NCI-H1694 (cell line): ENCODE measurements at places on chromosomes 12 and 14.

DNA sequence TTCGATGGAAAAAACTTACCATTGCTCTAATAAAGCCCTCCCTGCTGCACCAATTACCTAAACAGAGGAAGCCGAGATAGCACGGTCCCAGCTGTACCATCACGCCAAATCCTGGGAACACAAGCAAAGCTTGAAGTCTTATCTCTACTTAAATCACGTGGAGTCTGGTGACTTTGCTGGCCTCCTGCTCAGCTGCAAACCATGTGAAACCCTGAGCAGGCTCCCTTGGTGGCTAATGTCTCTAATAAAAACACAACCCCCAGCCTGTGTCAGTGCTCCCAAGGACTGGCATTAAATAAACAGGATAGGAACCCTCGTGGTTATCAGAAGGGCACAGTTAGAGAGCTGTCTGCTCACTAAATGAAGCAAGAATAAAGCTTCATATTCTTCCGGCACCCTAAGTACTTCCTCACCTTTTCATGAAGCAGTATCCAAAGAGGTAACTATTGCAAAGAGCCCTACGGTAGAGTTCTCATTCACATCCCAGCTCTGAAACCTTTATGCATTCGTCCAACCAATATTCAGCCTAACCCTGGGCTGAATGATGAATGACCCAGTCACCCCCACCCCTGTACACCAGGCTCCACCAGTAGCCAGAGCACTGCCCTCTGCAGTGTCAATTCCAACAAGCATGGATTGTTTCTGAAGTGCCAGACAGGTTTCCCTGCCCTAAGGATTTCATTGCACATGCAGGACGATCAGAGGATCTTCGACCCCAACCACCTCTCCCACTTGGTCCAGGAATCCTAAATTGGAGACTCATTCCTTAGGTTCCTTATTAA is 452.7 kb upstream of the TMPO start:
- no peak for DNase-seq

- DNase-seq = peak; percentile 1
Observed at GRCh38 chr12:91178139-91178561, 4.5 kb downstream of the DCN start.

DNA sequence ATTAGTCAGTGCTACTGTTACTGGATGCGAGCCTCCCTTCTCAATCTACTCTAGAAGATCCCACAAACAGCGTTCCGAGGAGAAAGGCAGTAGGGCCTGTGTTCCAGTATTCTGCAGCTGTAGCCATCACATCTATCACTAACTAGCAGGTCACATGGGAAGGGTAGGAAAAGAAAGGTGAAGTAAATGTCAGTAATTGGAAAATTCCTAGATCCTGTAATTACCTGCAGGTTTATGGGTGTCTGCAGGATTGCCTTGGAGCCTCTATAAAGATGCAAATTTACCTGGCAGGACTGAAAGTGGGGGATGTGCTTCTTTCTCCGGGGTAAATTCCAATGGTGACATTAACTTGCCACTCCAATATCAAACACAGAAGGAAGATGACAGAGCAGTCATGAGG is 77.8 kb downstream of the FERMT2 start:
- no peak for DNase-seq

GRCh38 chr14:76373456-76373855 is 2.5 kb upstream of the ESRRB start:
- DNase-seq = no peak

DNA sequence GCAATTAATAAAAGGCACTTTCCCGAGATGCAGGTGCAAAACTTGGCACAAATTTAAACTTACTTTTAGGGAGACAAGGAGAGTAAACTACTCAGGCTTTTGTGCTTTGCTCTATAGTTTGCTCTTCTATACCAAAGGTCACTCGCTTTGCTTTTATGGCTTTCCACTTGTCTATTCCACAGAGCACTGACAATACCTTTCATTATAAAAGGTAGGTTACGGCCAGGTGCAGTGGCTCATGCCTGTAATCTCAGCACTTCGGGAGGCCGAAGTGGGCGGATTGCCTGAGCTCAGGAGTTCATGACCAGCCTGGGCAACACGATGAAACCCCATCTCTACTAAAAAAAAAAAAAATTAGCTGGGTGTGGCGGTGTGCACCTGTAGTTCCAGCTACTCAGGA is 32.9 kb downstream of the ALKBH1 start:
- no peak for DNase-seq

DNA sequence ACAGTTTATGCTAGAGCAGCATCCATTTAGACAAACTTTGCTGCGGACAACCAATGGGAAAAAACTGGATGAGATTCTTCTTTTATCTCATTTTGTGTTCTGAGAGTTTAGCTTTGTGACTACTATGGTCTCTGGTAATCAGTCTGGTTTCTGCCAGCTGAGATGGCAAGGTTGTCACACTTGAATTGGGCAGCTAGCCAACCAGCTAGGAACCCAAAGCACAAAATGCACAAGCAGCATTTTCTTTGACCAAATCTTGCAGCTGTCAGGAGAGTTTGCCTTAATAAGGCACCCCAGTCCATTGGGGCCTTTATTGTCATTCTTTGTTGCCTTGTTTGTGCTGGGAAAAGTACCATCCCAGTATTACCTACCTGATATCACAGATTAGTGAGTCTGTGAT is 34.0 kb upstream of the ETV6 start:
- peak; percentile 10 for DNase-seq

DNA sequence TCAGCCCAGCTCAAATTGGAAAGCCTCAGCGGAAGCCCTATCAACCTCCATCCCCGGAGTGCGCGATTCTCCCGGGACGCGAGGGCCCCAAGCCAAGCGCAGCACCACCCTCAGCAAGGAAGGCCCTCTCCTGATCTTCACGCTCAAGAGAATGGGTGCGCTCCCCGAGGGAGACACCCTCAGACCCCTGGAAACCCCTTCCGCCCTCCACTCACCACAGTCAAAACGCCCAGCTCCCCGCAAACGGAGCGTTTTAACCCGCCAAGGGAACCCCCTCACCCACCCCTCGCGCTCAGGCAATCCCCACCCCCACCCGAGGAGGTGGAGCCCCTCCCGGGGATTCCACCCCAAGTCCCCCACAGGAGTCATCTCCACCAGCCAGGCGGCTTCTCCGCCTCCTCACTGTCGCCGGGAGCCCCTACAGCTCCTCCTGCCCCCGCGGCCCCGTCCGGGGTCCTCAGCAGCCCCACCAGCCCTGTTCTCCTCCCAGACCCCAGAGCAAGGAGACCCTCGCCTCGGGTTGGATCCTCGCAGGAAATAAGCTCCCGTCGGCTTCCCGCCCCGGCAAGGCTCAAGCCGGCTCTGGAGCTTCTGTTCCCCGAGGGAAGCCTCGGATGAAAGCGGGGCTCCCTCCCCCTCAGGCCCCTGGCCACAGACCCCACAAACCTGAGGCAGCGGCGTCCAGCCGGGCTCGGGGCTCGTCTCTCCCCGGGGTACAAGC is 507 bp downstream of the BAZ2A start:
- no peak for DNase-seq

DNA sequence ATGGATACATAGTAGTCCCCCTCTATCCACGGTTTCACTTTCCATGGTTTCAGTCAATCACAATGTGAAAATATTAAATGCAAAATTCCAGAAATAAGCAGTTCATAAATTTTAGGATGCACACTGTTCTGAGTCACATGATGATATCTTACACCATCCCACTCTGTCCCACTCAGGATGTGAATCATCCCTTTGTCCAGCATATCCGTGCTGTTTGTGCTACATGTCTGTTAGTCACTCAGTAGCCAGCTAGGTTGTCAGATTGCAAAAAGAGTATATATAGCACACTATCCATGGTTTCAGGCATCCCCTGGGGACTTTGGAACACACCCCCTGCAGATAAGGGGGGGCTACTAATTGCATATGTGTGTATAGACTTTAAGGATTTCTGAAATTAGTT is 8.1 kb upstream of the NAA30 start:
- no peak for DNase-seq

GRCh38 chr12:122982963-122983788 is 2.7 kb downstream of the ARL6IP4 start:
- no peak for DNase-seq

DNA sequence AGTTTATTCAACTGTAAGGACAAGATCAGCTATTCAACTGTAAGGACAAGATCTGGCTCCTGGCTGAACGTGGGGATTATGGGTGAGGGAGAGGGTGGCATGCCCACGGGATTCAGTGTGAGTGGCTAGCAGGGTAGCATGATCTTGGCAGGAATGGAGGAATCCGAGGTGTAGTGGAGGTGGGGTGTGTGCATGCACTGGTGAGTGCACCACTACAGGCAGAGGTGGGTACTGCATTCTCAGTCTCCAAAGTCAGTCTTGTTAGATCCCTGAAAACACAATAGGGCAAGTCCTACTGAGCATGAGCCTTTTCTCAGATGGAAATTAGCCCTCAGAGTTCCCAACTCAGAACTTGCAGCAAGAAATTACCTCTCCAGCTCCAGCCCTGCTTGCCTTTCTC is 32.2 kb upstream of the DCD start:
- DNase-seq = no peak

- DNase-seq = no peak
Observed at GRCh38 chr14:96888158-96888557, 91.0 kb downstream of the VRK1 start.

DNA sequence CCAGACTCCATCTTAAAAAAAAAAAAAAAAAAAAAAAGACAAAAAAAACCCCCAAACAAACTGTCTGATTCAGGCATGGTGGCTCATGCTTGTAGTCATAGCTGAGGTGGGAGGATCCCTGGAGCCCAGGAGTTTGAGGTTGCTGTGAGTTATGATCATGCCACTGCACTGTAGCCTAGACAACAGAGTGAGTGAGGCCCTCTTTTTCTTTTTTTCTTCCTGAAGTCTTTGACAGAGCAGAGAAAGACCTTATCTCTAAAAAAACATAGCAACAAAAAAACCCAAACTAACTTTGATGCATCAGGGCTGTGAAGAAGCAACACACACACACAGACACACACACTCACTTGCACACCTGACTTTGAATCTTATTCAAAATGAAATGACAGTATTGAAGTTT is 7.7 kb upstream of the AMN1 start:
- DNase-seq = no peak

DNA sequence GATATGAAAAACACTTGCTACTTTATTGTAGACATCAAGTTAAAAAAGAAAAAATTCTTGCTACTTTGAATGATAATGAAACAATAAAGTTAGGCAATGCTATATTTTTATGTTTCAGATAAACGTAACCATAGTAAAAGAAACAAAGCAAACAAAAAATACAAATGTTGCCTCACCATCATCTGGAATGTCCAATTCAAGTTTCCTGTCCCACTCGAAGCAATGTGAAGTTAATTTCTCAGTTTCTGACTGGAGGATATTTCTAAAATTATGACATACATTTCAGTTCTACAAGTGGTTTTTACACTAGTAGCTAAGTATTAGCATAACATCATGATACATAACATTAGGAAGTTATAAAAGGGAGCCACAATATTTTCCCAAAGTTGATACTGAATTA is 20.9 kb downstream of the DLGAP5 start:
- no peak for DNase-seq

- DNase-seq = peak; percentile 70
Observed at GRCh38 chr12:105382771-105383622, 52.5 kb downstream of the C12orf75 start.

GRCh38 chr12:62466018-62466593 is 520 bp upstream of the MON2 start:
- DNase-seq = peak; percentile 4

- no peak for DNase-seq
Observed at GRCh38 chr14:36874396-36875138, 212.9 kb downstream of the PAX9 start.

GRCh38 chr14:99516156-99516870 is 35.1 kb downstream of the CCNK start:
- DNase-seq = no peak

GRCh38 chr12:9636150-9636850 is 28.6 kb upstream of the KLRB1 start:
- DNase-seq = no peak

DNA sequence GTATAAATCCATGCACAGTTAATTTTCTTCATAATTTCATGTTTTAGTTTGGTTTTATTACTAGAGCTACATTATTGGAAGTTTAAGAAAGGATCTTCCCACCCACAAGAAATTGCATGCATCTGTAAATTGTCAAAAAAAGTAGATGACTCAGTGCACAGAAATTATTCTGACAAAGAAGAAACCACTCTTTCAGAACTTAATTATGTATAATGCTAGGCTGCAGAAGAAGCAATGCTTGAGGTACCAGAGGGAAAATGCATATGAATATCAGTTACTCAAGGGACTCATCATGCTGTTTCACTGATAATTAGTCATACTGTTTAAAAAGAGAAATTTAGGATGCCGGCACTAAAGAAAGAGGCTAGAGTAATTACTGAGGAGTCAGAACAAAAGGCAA is 147.0 kb downstream of the SLC16A7 start:
- no peak for DNase-seq

DNA sequence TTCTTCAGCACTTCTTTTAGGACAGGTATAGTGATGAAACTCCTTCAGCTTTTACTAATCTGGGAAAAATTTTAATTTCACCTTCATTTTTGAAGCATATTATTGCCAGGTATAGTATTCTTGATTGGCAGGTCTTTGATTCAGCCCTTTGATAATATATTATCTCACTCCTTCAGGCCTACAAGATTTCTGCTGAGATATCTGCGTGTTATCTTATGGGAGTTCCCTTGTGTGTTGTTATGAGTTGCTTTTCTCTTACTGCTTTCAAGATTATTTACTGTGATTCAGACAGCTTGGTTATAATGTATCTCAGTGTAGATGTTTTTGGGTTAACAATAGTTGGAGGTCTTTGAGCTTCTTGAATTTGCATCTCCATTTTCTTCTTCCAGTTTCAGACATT is 87.4 kb downstream of the ATF7IP start:
- DNase-seq = no peak

DNA sequence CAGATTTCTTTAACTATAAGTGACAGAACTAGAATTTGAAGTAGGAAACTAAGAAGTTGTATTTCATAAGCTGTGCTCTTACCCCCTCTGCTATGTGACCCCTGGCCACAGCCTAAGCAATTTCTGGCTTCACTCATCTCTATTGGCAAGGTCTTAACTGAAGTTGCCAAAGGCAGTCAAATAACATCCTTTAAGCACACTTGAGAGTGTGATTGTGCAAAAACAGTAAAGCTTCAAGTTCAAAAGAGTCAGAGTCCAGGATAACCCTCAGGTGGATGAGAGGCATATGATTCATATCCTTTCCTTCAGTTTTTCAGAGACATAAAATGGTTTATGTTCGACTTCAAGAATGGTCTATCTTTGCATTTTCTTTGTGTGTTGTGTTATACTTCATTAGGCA is 45.2 kb downstream of the GRIP1 start:
- no peak for DNase-seq

DNA sequence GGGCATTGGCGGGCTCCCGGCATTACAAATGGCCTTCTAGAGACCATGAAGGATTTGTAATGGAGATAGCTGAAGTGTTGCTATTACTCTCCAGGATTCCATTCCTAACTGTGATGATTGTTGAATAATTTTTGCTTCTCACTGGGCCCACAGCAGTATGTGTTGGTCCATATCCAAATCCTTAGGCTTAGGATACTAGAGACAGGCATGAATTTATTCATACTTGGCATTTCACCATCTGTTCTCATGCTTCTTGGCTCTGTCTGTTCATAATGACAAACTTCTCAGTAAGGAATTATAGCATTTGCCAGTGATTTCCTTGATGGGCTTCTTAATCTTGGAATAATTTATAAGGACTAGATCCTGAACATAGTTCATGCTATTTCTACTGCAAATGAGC is 832.9 kb downstream of the C12orf50 start:
- DNase-seq = no peak

GRCh38 chr14:104280902-104281767 is 142.7 kb downstream of the KIF26A start:
- DNase-seq = no peak

GRCh38 chr12:71439362-71439612 is 311 bp upstream of the LGR5 start:
- DNase-seq = no peak
